ENCODE measurements at places on chromosomes 12 and 14.

DNA sequence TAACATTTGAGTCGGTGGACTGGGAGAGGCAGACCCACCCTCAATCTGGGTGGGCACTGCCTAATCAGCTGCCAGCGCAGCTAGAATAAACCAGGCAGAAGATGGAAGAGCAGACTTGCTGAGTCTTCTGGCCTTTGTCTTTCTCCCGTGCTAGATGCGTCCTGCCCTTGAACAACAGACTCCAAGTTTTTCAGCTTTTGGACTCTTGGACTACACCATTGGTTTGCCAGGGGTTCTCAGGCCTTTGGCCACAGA is 27.2 kb upstream of the DNM1L start:
- DNase-seq = no peak

- DNase-seq = no peak
Measured at GRCh38 chr14:90278199-90279175, 22.1 kb downstream of the PSMC1 start.

- no peak for DNase-seq
Measured at GRCh38 chr12:55722948-55723347, 2.8 kb downstream of the RDH5 start.

DNA sequence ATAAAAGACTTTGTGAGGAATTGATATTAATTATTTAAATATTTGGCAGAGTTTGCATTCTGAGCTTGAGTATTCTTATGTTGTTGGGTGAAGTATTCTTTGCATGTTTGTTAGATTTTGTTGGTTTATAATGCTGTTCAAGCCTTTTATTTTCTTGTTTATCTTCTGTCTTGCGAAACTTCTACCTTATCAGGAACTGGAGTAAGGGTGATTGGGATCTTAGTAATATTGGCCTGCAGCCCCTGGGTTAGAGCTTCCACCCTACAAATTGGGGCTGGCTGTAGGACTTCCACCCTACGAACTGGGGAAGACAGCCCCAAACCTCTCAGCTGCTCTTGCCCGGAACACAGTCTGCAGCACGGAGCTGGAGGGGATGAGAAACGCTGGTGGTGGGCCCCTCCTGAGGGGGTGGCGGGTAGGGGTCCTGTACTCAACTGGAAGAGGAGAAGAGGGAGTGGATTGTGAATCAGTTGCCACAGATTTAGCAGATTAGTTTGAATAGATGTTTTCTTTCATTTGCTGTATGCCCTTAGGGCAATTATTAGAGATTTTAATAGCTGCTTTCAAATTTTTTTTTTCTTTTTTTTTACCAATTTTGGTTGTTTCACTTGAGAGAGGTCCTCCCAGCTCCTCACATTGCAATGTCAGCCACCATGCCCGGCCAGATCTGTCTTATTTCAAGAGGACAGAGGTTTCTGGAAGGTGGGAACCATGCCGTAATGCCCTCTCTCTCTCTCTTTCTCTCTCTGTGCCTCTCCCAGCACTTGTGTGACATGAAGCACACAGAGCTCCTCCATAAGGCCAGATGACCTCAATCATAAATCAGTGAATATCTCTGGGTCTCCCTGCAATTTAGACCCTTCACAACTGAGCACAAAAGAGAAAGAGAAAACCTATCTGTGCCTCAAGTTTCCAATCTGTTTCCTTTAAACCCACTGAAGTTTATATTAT is 123.4 kb downstream of the DICER1 start:
- no peak for DNase-seq

DNA sequence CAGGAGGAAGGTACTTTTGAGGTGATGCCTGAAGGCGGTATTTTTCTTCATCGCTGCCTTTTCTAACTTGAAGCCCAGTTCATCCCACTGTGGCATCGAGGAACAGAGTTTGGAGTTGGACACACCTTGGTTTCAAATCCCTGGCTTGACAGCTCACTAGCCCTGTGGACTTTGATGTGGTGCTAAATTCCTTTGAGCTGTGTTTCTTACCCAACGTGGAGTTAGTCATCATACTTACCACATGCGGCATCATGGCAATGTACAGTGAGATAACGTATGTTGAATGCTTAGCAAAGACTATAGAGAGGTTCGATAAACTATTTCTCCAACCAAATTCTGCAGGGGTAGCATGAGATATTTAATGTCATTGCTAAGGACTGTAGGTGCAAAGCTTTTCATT is 3.4 kb downstream of the PLEKHG3 start:
- no peak for DNase-seq

DNA sequence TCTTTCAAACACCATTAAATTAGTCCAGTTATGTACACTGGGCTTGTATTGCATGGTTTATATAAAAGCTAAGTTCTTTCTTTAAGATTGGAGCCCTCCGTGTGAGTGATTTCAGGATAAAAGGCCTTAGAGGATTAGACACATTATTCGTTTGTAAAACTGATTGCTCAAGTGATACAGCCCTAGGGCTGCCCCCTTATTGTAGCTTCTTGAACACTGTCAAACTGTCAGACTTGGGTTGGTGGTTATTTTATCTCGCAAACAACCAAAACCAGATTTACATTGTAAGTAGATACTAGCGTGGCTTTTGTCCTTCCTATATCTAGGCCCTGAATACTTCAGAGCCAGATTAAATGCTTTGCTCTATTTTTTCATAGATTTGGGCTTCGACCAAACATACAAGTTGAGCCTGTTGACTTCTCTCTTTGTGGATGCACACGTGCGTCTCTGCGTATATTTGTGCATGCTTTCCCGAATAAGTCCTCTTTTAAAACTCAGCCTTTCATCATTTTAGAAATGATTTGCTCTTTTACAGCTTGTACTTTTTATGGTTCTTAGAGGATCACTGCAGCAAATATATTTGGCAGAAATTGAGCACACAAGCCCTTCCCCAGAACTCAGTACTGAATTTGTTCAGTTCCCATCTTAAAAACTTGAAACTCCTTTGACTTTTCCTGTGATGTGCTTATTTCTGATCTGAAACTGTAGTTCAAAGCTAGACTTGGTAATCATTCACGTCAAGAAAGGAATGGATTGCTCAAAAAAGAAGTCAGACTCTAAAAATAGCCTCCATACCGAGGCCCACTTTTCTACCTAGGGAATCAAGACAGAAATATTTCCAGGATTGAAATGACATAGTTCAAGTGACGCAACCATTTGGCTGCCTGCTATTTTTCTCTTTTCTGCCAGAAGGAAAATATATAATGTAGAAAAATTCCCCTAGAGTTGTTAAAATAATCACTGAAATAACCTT is 129.5 kb downstream of the ETV6 start:
- DNase-seq = no peak

GRCh38 chr14:44914849-44915248 is 46.9 kb downstream of the KLHL28 start:
- DNase-seq = no peak

GRCh38 chr14:91484186-91484585 is 25.9 kb downstream of the PPP4R3A start:
- no peak for DNase-seq

DNA sequence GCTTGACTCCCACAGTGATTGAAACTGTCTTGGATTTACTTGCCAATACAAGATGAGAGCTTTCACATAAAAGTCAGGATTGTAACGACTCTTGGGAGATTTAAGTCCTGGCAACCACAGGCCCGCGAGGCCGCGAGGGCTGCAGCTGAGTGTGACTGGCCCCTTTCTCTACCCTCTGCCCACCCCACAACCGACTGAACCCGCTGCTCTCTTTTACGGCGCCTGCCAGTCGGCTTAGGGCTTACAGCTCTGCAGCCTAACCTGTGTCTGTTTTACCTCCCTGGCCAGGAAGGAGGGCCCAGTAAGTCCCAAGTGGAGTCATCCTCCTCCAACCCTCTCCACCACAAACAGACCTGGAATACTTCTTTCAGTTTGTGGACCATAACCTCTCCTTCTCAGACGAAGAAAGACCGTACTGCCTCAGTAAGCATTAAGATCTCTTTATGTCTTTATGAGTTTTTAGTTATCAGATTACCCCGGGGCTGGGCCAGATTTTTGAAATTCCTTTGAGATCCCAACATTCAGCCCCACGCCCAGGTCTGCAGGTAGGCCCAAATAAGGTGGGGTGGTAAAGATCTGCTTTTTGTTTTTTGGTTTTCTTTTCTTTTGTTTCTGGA is 12.6 kb upstream of the TIGAR start:
- DNase-seq = no peak

GRCh38 chr14:21098076-21098891 is at the start of gene ZNF219:
Gene ZNF219 (minus strand): TSS chr14:21098655. CDS start chr14:21093591, 5,064 bp downstream.
- DNase-seq = no peak

- DNase-seq = peak; percentile 65
Measured at GRCh38 chr14:20989787-20990600, at the start of gene METTL17. Gene METTL17 (plus strand): TSS chr14:20989980. CDS start chr14:20990003, 23 bp downstream.

GRCh38 chr12:110794623-110795280 is 52.0 kb upstream of the CCDC63 start:
- DNase-seq = no peak

DNA sequence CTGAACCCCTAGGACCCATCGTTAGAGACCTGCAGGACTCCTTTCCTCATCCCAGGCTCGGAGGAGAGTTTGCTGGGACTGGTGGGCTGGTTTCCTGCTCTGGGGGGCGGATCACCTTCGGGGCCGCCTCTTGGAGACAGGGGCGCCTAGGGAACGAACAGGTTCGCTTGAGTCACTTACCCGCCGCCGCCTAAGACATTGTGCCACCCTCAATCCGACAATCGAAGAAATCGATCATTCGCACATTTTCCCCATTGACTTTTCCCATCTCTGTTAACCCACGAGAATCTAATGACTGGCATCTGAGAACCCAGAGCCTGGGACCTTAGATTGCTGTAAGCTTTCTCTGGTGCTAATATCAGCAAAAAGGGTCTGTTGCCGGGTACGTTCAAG is 322 bp downstream of the SLC39A9 start:
- no peak for DNase-seq

DNA sequence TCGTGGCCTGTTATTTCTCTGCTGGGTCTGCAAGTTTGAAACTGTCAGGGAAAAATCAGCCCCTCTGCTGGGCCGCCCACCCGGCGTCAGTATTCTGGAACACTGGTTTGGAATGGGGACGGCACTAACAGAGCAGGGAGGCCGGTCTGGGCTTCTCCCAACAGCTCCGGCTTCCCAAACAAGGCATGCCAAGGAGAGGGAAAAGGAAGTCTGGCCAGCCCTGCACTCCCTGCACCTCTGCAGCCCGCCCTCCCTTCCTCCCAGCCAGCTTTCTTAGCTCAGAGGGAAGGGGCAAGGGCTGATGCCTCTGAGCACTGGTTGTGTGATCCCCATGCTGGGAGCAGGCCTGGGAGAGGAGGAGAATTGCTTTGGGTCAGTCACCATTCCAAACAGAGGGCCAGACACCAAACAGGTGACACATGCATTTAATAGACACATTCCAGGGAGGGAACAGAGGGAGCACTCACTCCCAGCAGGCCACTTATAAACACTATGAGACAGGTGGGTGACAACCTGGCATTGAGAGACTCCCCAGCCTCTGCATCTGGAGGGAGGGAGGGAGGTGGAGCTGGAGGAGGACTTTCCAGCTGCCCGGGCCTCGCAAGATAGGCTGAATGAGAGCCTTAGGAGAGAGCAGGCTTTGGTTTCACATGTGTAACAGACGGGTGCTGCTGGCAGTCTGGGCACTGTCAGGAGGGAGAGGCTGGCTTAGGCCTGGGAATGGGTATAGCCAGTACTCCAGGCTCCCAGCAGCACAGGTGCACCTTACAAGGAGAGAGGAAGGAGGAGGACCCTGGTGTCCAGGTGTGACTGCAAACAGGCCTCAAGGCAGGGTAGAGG is 10.3 kb downstream of the KRT75 start:
- DNase-seq = no peak

DNA sequence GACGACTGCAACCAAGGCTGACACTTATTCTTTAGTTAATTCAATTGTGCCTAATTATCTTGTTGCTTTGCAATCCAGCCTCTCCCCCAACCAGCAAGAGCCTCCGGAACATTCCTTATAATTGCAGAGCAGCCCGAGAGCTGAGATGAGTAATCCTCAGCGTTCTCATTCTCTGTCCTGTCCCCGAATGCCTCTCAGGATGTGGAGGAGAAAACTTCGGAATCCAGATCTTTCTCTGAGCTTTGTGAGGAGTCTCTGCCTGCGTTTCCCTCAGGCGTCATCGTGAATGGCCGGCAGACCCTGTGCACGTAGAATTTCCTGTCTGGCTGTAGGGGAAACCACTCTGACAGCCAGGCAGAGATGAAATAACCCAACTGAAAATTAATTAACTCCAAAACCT is 160.5 kb upstream of the DIO3 start:
- no peak for DNase-seq

DNA sequence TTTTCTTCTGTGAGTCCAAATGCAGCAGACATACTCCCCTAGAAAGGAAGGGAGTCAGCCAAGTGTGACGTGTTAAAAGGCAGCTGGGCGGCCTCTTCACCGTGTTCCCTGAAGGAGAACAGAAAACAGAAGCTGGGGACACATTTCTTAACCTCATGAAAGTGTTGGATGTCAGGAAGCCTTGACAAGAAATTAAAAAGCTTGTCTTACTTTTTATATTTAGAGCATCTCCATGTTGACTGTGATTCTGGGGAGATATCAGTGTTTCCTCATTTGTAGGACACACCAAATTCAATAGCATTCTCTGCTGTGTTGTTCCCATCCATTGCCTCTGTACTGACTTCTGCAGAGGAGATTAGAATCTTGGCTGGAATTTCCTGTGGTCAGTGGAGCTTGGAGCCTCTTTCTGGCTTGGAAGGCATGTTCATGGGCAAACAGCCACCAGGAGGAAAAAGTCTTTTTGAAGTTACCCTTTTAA is 93.7 kb downstream of the RMST start:
- DNase-seq = no peak

DNA sequence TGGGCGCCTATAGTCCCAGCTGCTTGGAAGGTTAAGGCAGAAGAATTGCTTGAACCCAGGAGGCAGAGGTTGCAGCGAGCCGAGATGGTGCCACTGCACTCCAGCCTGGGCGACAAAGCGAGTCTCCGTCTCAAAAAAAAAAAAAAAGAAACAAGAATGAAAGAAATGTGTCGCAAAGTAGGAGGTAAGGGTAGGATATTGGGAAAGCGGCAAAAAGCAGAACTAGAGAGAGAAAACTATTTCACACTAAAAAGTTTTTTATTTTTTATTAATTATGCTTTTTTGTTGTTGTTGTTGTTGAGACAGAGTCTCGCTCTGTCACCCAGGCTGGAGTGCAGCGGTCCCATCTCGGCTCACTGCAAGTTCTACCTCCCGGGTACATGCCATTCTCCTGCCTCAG is 17.7 kb downstream of the SBNO1 start:
- DNase-seq = no peak

All from stimulated activated CD8-positive, alpha-beta memory T cell treated with anti-CD3 and anti-CD28 coated beads, Interleukin-7, amount 100 ng/mL, for 1 hour (primary cell).